ENCODE measurements at places on chromosomes 4 and X.
A peak's percentile ranks its signal among the peaks of the same experiment; 100 is the strongest.

DNA sequence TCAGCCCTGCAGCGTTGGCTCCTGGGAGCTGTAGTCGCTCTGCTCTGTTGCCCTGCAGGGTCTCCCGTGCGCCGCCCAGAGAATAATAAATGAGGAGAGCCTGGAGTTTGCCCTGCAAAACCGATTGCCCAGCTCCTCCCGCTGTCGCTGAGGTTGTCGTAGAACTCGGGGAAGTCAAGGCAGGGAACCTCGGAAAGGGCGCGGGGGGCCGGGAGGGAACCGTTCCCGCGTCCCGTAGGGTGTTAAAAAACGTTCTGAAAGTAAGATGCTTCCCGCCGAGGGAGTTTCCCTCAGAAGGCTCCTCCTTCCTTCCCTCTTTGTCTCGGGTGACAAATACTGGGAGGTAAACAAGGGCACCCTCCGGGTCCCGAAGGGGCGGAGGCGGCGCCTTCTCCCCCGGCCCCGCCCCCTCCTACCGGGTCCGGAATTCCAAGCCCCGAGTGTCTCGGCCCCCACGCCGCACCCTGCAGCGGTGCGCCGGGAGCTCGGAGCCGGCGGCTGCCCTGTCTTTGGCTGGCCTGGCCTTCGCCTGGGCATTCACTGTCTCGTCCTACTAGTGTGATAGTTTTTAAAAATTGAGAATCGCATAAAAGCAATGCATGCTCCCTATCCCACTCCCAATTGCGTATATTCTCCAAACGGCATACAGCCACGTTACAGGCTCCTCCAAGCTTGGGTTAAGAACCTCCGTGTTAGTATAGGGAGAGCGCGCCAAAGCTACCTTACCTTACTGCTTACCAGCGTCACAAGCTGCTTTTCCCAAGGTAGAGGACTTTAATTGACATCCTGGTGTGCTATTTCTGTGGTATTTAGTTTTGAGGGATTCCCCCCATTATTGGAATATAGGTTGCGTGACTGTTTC is 964 bp upstream of the HMGB2 start:
- DNase-seq = no peak

DNA sequence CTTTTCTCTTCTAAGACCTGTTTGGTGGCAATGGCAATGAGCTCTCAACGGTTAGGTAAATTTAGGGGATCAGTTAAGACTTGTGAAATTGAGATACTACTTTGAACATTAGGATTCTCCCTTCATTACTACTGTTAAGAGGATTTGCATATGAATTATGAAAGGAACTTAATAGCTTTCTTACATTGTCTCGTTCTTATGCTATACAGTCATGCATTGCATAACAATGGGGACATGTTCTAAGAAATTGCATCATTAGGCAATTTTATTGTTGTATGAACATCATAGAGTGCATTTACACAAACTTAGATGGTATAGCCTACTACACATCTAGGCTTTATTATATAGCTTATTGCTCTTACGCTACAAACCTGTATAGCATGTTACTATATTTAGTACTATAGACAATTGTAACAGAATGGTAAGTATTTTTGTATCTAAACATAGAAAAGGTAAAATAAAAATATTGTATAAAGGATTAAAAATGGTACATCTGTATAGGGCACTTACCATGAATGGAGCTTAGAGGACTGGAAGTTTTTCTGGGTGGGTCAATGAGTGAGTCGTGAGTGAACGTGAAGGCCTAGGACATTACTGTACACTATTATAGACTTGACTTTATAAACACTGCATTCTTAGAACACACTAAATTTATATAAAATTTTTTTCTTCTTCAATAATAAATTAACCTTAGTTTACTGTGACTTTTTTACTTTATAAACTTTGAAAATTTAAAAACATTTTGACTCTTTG is 62.5 kb downstream of the PAQR3 start:
- DNase-seq = no peak

GRCh38 chr4:133150486-133151340 is 1.6 kb downstream of the PCDH10 start:
- no peak for DNase-seq

- no peak for DNase-seq
These were observed 143.6 kb downstream of the TMEM164 start for GRCh38 chrX:110146521-110146920.

GRCh38 chr4:186764457-186764856 is 40.8 kb upstream of the FAT1 start:
- no peak for DNase-seq

GRCh38 chr4:53349091-53349491 is 16.8 kb downstream of the SCFD2 start:
- DNase-seq = no peak

DNA sequence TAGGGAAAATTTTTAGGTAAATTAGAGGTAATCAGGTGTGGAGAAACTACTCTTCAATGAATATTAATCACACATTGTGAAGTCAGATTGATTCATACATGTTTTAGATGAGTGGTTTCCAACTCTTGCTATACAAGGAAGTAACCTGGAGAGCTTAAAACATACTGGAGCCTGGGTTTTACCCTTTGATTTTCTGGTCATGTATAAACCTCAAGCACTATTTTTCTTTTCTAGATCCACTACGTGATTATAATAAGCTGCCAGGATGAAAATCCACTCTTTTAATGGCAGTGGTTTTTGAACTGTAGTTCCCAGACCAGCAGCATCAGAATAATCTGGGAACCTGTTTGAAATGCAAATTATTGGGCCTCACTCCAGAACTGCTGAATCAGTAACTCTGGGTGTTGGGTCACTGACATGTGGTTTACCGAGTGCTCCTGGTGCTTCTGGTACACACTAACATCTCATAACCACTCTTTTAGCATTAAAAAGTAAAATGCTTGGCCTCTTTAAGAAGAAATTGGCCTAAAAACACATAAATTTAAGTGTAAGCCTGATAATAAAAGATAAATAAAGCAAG is 63.4 kb downstream of the DCAF12L1 start:
- no peak for DNase-seq

DNA sequence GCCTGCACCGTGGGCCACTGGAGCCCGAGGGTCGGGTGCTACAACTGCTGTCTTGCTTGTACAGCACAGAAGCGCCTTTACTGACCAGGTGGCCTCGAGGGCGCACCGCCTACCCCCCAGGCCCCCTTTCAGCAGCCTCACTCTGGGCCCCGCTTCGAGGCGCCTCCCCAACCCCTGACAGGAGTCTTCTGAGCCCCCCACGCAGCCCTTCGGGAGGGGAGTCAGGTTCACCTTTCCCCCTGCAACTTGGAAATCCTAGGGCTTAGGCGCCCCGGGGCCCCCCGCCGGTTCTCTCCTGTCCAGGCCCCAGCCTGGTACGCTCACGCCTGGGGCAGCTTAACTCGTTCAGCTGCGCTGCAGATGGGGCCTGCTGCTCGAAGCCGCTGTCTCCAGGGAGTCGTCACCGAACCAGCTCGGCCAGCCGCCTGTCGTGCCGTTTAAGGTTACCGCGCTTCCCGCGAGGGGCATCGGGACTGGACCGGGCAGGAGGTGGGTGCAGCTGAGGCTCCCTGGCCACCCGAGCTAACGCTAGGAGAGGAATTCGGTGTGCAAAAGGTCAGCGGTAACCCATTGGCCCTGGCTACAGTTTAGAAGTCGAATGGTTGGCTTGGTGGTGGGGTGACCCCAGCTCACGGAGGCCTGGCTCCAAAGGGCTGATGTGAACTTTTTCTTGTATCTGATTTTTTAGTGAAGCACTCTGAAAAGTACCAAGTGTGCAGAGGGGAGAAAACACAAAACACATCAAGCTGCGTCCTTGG is 58.9 kb upstream of the BCOR start:
- no peak for DNase-seq

- DNase-seq = no peak
These were observed 45.6 kb downstream of the EPHA5 start for GRCh38 chr4:65624651-65625050.

- no peak for DNase-seq
These were observed 11.2 kb downstream of the KLHL8 start for GRCh38 chr4:87209182-87209581.

DNA sequence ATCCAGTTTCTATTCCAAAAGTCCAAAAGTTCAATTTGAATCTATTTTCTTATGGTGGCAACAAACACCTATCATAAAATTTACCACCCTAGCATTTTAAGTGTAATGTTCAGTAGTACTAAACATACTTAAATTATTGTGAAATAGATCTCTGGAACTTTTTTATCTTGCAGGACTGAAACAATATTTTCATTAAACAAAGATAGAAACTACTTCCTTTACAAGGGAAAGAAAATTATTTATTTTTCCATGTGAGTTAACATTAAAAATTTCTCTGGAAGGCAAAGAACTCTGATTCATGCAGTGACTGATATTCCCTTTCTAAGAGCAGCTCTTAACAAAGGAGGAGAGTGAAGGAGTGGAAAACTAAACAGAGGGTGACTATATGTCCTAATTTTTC is 40.2 kb downstream of the ADH7 start:
- DNase-seq = no peak

DNA sequence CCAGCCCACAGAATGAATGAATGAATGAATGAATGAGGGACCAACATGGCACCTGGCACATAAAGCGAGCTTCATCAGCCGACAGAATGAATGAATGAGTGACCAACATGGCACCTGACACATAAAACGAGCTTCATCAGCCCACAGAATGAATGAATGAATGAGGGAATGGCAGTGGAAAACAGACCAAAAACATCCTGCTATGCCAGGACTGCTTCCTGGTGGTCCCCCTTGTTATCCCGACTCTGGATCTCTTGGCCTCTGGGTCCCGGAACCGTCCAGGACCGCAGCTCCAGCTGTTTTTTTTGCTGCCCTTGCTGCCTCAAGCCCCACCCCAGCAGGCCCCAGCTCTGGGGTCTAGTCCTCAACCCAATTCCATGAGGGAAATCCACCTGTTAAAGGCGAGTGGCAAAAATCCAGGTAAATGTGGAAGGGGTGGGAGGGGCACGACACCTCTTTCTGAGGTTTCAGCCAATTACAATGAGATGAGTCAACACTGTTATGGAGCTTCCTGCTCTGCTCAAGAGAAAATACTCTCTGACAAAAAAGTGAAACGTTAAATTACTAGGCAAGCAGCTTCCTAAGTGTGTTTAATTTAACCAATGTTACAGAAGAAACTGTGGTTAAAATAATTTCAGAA is 72.0 kb upstream of the MTNR1A start:
- no peak for DNase-seq

DNA sequence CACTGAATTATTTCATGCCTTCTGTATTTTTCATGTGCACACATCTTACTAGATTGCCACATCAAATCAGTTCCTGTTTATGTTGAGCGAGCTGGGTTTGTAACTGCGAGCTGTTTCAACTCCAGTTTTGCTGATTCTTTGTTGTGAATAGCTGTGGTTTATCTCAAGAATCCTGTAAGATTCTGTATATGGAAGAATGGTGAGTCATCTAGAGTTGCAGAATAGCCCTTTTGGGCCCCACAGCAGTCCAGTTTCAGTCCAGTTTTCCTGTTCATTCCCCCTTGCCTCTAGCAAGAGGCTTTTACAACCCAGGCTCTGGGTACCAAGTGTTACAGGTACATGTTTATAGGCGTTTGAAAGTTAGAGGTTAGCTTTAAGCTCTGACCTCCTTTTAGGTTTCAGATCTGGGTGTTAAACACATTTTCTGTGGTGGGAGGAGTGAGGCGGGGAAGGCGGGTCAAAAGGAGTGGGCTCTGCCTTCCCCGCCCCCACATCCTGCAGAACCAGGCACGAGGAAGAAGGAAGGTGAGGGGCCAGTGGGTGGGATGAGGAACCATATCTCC is 32.7 kb downstream of the TBC1D14 start:
- DNase-seq = peak; percentile 28

- no peak for DNase-seq
These were observed 64.0 kb downstream of the CCNG2 start for GRCh38 chr4:77220828-77221613.

- DNase-seq = no peak
These were observed 137.2 kb downstream of the FNIP2 start for GRCh38 chr4:158906073-158906472.

- DNase-seq = no peak
These were observed 111.8 kb upstream of the FRMPD4 start for GRCh38 chrX:12026481-12026880.

DNA sequence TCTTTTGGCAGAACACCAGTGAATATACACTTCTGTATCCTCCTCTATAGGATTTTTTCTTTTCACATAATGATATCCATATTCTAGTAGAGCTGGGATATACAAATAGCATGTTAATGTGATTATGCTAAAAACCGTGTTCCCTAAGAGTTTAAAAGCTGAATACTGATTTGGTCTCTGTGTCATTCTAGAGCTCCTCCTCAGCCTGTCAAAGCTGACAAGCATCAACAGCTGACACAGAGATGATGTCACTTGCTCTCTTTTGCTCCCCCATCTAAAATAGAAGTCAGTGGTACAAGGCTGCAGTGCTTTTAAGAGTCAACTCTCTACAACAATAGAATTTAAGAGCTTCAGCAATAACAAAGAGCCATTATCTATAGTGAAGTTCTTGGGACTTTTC is 17.1 kb upstream of the HERC3 start:
- DNase-seq = no peak

- no peak for DNase-seq
These were observed 370.3 kb upstream of the PPP1R2C start for GRCh38 chrX:43148305-43148704.

GRCh38 chr4:184628103-184628502 is 21.1 kb downstream of the CASP3 start:
- DNase-seq = no peak

DNA sequence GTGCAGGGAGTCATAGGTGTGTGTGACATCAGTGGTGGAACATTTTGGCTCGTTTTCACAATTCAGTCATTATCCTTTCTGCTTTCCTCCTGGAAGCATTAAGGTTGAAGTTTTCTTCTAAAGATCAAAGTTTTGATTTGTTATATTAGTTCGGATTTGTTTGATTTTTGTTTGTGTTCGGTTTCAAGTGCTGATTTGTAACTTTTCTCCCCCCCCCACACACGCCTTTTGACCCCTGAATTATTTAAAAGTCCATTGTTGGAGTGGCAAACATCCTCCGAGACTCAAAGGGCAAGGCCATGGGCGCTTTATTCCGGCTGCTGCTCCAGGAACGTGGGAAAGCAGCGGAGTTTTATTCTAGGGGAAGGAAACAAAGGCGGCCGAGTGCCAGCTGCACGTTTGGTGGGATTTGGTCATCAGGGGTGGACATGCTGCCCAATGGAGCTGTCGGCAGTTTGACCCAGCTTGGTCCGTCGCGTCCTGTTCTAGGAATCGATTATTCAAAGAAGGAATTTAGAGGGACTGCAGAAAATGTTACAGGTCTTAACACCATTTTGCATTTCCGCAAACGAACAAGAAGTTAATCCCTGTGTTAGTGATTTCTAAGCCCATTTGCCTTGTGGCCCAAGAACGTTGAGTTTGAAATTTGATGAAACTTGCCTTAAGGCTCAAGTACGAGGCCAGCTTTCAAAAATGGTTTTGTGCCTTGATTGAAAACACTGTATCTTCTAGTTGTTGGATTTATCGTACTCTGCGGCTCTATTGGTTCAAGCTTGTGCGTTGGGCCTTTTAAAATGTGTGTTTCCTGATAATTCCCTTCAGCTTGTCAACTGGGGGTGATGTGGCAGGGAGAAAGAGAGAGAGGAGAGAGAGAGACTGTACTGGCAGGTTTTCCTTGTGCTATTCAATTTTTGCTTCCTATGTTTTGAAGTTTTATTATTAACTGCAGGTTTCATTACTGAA is 565 bp upstream of the ZNF41 start:
- DNase-seq = no peak

- no peak for DNase-seq
These were observed 144.1 kb downstream of the FRYL start for GRCh38 chr4:48635980-48636379.

- no peak for DNase-seq
These were observed 193.4 kb downstream of the UGT8 start for GRCh38 chr4:114791976-114792375.

GRCh38 chr4:151302432-151302831 is 23.0 kb downstream of the SH3D19 start:
- DNase-seq = no peak

Measured in stimulated activated CD8-positive, alpha-beta memory T cell treated with anti-CD3 and anti-CD28 coated beads, Interleukin-4, amount 100 ng/mL, for 24 hours (primary cell).